ENCODE measurements at places on chromosomes 5 and 9. TPM values are rescaled to one million over a fixed set of nuclear protein-coding genes. Genes with fewer than 3 reads are reported as not detected.
A peak's percentile ranks its signal among the peaks of the same experiment; 100 is the strongest.

The PTPN3 gene
- total RNA-seq = 3.6 TPM

DNA sequence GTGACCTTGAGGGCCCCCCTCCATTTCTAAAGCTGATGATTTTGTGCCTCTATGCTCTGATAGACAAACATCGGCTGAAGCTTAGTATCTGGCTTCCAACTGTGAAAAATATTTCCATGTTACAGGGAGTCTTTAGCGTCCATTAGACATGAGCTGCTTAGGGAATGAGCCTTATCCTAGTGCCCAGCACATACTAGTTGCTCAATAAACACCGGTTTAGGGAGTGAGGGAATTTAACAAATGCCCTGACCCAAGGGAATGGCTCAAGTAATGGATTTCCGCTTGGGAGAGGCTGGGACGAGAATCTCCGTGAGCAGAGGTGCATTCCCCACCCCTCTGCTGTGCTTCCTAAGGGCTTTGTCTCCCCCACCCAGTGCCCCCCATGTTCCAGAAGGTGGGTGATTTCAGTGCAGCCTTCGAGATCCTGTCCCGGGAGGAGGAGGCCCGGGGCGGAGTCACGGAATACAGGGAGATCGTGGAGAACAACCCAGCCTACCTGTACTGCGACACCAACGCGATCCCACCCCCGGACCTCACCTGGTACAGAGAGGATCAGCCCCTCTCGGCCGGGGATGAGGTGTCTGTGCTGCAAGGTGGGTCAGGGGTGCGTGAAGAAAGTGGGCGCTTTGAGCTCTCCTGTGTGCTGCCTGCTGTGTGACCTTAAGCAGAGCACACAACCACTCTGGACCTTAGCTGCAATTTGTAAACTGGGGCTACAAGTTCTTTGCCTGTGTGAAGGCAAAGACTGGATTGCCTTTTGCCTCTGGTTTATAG is 65.7 kb upstream of the ASS1 start:
- no peaks in the 10 kb centered on the region for H3K36me3 ChIP-seq
- H3K27ac ChIP-seq = no peak overlapping the region
- H3K4me1 ChIP-seq = no peaks in the 10 kb centered on the region
- no peaks in the 10 kb centered on the region for H3K27me3 ChIP-seq
- no peak overlapping the region for H3K4me3 ChIP-seq

DNA sequence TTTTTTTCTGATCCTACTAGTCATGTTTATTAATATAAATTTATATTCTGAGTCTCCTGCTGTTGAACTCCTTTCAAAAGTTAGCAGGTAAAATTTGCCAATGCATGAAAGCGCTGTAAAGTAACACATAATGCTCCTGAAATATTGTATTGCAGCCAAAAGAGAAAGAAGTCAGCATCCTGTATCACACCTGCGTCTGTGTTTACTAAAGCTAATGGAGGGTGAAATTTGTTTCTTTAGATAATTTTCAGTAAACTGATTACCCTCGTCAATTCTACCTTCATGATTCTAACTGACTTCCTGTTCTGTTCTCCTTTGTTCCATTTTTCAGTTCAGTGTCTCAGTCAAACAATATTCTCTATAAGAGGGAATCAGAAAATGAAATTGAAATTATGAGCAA is 415.4 kb downstream of the CDH9 start:
- no peak overlapping the region for H3K4me3 ChIP-seq
- H3K27me3 ChIP-seq = no peaks in the 10 kb centered on the region
- H3K4me1 ChIP-seq = no peaks in the 10 kb centered on the region
- H3K27ac ChIP-seq = no peak overlapping the region

GRCh38 chr9:98010445-98010844 is 27.3 kb downstream of the ANP32B start:
- no peak for DNase-seq
- H3K4me1 ChIP-seq = peaks cover 21% of the 10 kb centered on the region
- no peaks in the 10 kb centered on the region for H3K27me3 ChIP-seq
- no peak overlapping the region for H3K4me3 ChIP-seq

The OGN gene
- not detected for total RNA-seq

DNA sequence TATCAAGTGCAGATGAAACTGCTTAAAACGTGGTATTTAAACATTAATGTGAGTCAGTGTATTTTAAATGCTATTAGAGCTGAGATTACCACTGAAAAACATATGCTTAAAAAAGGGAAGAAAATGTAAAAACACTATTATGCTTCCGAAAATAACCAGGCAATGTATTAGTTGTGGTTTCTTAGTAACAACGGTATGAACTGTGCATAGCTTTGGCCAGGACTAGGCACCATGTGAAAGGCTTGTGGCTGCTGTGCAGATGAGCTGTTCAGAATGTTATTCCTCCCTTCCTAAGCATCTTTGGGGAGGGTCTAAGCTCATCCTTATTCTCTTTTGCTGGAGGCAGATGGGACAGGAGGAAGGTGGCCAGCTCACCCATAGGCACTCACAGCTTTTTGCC is 84.9 kb downstream of the NTRK2 start:
- DNase-seq = no peak
- peaks cover 41% of the 10 kb centered on the region for H3K4me1 ChIP-seq
- peaks cover 2% of the 10 kb centered on the region for H3K36me3 ChIP-seq
- H3K4me3 ChIP-seq = no peak overlapping the region
- peaks cover 2% of the 10 kb centered on the region for H3K27me3 ChIP-seq

DNA sequence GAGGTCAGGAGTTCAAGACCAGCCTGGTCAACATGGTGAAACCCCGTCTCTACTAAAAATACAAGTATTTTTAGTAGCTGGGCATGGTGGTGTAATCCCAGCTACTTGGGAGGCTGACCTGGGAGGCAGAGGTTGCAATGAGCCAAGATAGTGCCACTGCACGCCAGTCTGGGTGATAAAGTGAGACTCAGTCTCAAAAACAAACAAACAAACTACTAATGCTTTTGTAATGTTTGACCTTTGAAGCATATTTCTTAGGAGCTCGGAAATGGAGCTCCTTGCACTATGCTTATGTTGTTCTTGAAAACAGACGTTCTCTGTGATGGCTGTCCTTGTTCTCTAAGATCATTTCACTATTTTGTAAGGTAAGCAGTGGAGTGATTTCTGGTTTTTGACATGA is 6.0 kb downstream of the F2RL2 start:
- H3K27me3 ChIP-seq = no peaks in the 10 kb centered on the region
- H3K36me3 ChIP-seq = peaks cover 27% of the 10 kb centered on the region
- no peak overlapping the region for H3K4me3 ChIP-seq
- H3K27ac ChIP-seq = no peak overlapping the region
- DNase-seq = no peak

The FOXD4L5 gene
- not detected for total RNA-seq

The SPINK4 gene
- total RNA-seq = not detected

- peaks cover 32% of the 10 kb centered on the region for H3K27me3 ChIP-seq
- no peak overlapping the region for H3K27ac ChIP-seq
- no peak for DNase-seq
- no peaks in the 10 kb centered on the region for H3K4me1 ChIP-seq
- H3K4me3 ChIP-seq = no peak overlapping the region
Observed at GRCh38 chr9:91882627-91883026, 67.4 kb downstream of the ROR2 start.

The ZNF462 gene
- total RNA-seq = 0.37 TPM

The MEIKIN gene
- not detected for total RNA-seq

The HMCN2 gene
- not detected for total RNA-seq

- no peak overlapping the region for H3K27ac ChIP-seq
- H3K36me3 ChIP-seq = no peaks in the 10 kb centered on the region
- no peaks in the 10 kb centered on the region for H3K27me3 ChIP-seq
- no peak overlapping the region for H3K4me3 ChIP-seq
Observed at GRCh38 chr5:34719029-34719428, 62.9 kb downstream of the RAI14 start.

The CYLC2 gene
- total RNA-seq = not detected

The SLC34A3 gene
- total RNA-seq = not detected

GRCh38 chr9:87107072-87107471 is 159.8 kb upstream of the GAS1 start:
- H3K27me3 ChIP-seq = no peaks in the 10 kb centered on the region
- H3K4me1 ChIP-seq = no peaks in the 10 kb centered on the region
- no peaks in the 10 kb centered on the region for H3K36me3 ChIP-seq
- no peak overlapping the region for H3K4me3 ChIP-seq
- no peak overlapping the region for H3K27ac ChIP-seq
- DNase-seq = no peak

GRCh38 chr5:94778299-94778698 is 159.8 kb downstream of the SLF1 start:
- peaks cover 56% of the 10 kb centered on the region for H3K27me3 ChIP-seq
- DNase-seq = no peak
- H3K36me3 ChIP-seq = no peaks in the 10 kb centered on the region
- H3K4me1 ChIP-seq = no peaks in the 10 kb centered on the region
- H3K27ac ChIP-seq = no peak overlapping the region

The PCDHGA10 gene
- total RNA-seq = 0.21 TPM

- no peak overlapping the region for H3K27ac ChIP-seq
- DNase-seq = no peak
- no peaks in the 10 kb centered on the region for H3K4me1 ChIP-seq
- peaks cover 18% of the 10 kb centered on the region for H3K27me3 ChIP-seq
- no peaks in the 10 kb centered on the region for H3K36me3 ChIP-seq
Observed at GRCh38 chr9:131813116-131813515, 73.2 kb upstream of the RAPGEF1 start.

DNA sequence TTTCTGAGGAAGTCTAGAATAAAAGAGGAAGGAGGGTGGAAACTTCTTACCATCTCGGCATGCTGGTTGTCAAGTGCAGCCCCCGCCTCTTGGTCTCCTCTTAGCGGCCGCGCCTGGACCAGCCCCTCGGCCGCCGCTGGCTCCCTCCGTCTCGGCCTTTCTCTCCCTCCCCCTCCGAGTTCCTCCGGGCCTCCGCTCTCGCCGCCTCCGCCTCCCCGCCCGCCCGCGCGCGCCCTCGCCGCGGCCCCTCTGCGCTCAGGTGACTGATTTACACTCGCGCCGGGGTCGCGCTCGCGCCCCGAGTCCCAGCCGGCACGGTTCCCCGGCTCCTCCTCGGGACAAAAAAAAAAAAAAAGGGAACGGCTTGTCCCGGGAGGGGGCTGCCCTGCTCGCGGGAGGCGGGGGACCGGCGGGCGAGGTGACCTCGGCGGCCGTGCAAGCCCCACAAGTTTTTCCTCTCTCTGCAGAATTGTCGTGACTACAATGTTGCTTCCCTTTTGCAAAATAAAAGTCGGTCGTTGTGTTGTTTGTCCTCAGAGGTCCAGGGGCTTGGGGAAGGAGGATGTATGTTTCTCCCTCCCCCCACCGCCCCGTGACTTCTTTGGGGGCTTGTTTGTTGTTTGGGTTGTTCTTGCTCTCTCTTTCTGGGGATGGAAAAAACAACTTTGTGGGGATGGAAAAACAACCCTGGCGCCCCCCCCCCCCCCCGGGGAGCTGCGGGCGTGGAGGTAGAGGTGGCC is at the start of gene BNC2:
BNC2 (minus strand) TSS at position 75 of the 740 bp plus-strand sequence; CDS start at position 53, 22 bp downstream.
- peaks cover 2% of the 10 kb centered on the region for H3K4me1 ChIP-seq
- peaks cover 1% of the 10 kb centered on the region for H3K36me3 ChIP-seq
- H3K27me3 ChIP-seq = peaks cover 37% of the 10 kb centered on the region
- peak within 1 kb of the TSS; percentile 57 for H3K4me3 ChIP-seq

- H3K4me3 ChIP-seq = no peak overlapping the region
- peaks cover 4% of the 10 kb centered on the region for H3K27me3 ChIP-seq
- no peak for DNase-seq
- H3K4me1 ChIP-seq = peaks cover under 1% of the 10 kb centered on the region
- H3K27ac ChIP-seq = no peak overlapping the region
Observed at GRCh38 chr9:78218890-78219289, 17.0 kb upstream of the CEP78 start.

DNA sequence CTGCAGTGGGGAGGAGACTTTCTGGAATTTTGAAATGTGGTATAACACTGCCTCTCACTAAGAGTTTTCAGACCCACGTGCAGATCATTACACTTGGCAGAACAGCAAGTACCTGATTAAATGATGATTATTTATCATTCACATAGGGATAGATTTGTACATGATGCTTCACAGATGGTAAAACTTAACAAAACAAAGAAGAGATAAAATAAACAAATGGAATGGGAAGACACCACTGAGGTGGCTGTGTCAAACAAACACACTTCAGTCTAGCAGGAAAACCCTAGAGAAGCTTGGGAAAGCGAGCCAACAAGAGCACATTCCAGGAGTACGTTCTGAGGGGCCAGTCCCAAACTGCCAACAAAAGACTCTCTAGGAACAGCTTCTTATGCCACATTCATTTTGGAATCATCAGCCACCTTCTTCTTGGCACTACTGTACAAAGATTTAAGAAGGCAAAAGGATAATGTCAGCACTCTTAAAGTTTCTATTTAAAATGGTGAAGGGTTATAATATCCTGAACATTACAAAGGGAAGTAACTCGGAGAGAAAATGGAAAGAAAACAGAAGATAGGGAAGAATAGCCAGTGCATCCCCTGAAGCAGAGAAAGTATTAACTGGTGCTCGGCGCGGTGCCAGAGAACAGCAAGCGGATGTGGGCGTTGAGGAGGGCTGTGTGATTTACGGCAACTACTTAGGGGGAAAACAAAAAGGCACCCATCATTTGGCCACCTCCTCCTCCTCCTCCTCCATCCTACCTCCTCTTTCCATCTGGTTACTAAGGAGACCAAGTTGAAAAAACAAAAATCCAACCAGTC is 1.6 kb downstream of the MED27 start:
- peaks cover 35% of the 10 kb centered on the region for H3K4me1 ChIP-seq
- no peak overlapping the region for H3K27ac ChIP-seq
- H3K4me3 ChIP-seq = peak overlapping the region; percentile 99
- peaks cover 3% of the 10 kb centered on the region for H3K27me3 ChIP-seq

GRCh38 chr9:129467004-129467588 is 153.8 kb downstream of the C9orf50 start:
- H3K27me3 ChIP-seq = no peaks in the 10 kb centered on the region
- no peak for DNase-seq
- no peak overlapping the region for H3K27ac ChIP-seq
- peaks cover 22% of the 10 kb centered on the region for H3K4me1 ChIP-seq
- H3K4me3 ChIP-seq = no peak overlapping the region

GRCh38 chr9:90219548-90220118 is 423.0 kb downstream of the DIRAS2 start:
- H3K4me1 ChIP-seq = no peaks in the 10 kb centered on the region
- no peak overlapping the region for H3K27ac ChIP-seq
- H3K4me3 ChIP-seq = no peak overlapping the region
- no peaks in the 10 kb centered on the region for H3K27me3 ChIP-seq
- DNase-seq = peak; percentile 76

The LCN9 gene
- total RNA-seq = not detected

The ADCY2 gene
- not detected for total RNA-seq

- no peak for DNase-seq
- H3K4me1 ChIP-seq = no peaks in the 10 kb centered on the region
- no peaks in the 10 kb centered on the region for H3K27me3 ChIP-seq
- no peak overlapping the region for H3K27ac ChIP-seq
- H3K36me3 ChIP-seq = no peaks in the 10 kb centered on the region
Observed at GRCh38 chr5:17432569-17432968, 65.5 kb upstream of the TAF11L2 start.

DNA sequence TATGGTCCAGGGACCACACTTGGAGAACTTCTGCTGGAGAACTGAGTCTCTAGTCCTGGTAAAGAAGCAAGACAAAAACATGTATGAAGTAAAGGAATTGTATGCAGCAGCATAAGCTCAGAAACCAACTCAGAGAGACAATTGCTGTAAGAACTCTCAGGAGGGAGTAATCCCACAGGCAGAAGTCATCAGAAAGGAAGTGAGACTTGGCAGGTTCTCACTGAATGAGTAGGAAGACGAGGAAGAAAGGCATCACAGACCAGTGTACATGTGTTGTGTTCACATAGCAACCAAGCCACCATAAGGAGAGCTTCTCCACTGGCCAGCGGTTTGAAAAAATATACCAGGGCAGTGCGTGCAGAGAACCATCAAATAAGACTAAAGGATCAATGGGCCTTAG is 57.9 kb upstream of the FST start:
- peaks cover 14% of the 10 kb centered on the region for H3K27me3 ChIP-seq
- no peaks in the 10 kb centered on the region for H3K4me1 ChIP-seq
- H3K36me3 ChIP-seq = no peaks in the 10 kb centered on the region
- DNase-seq = no peak
- H3K27ac ChIP-seq = no peak overlapping the region

The NMUR2 gene
- total RNA-seq = not detected
